T-helper 2 cell treated with Interferon-gamma antibody and Interleukin-4, amounts not matched to agents 5 μg/mL and 100 μg/mL, for 36 hours (primary cell): ENCODE measurements at places on chromosomes 7 and 10.

DNA sequence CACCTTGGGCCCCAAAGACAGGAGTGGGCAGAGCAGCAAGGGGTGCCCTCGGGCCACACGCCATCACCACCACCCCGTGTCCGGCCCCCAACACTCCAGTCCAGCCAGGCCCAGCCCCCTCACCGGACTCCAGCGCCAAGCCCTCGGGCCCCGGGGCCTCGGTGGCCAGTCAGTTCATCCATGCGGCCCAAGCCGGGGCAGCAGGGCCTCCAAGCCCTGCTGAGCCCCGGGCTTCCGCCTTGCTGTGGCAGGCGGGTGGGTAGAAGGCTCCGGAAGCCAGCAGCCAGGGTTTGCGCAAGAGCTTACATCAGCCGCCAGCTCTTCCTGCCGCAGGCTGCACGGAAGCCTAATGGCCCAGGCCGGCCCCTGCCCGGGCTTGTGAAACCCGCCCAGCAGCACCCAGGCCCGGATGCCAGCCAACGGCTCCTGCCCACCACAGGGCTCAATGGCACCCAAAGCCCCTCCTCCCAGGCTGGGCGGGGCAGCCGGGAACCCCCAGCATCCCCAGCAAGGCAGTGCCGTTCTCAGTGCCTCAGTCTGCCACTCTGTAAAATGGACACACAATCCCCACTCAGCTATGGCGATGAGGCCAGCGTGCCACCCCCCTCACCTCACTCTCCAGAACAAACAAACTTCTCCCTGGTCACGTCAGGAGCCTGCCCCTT is 26.5 kb downstream of the TNRC18 start:
- DNase-seq = peak; percentile 89

- no peak for DNase-seq
These were observed 243.5 kb downstream of the DNAJB6 start for GRCh38 chr7:157580324-157580723.

DNA sequence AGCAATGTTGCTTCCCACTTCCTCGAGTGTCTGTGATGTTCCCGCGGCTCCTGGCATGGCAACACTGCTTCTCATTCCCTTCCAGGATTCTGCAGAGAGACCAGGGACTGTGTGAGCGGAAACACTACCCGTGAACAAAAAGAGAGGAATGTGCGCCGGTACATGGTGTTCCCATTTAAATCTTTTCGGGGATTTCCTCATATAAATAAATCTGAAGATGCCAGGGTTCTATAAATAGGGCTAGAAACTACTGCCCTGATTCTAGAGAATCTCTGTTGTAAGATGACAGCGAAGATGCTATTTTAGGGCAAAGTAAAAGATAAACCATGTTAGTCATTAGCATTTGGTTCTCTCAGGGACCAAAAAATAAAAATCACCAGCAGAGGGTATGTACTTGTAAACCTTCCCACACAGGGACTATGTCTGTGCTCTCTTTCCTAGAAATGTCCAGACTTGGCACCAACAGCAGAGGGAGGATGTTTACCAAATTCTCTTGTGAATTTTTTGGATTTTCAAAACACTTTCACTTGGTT is 92.2 kb upstream of the DDC start:
- no peak for DNase-seq

DNA sequence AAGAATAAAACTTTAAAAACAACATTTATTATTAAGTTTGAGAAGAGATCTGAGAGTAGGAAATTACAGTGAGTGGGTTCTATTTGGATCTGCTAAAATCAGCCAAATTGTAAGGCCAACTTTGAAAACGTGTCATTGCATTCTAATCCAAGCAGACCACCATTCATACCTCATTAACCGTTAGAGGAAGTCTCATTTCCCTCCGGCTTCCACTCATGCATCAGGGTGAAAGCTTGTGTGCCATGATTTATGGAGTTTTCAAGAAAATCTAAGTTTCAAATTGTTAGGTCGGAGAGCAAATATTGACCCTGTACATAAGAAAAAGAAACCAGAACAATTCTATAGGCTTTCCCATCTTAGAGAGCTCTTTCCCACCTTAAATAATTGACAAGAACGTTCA is 166.6 kb upstream of the NRG3 start:
- DNase-seq = no peak
